Stromal cell of bone marrow (primary cell): ENCODE measurements at places on chromosomes 4 and X.

DNA sequence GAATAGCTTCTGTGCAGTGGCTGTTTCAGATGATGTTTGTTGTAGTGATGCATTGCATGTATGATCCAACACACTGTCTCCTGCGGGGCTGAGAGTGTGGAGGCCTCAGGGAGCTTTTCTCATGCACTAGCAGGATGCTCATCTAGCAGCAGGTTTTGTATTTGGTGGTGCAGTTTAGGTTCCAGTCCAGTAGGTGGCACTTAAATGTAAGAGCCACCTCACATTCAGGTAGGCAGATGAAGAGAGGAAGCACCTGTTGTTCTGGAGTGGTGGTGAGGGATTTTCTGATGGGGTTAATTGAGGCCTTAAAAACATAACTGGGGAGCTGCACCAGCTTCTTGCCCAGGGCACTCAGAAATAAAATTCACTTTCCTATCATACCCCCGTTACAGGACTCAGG, 300.9 kb downstream of the SPIN4 start:
- no peak for DNase-seq

DNA sequence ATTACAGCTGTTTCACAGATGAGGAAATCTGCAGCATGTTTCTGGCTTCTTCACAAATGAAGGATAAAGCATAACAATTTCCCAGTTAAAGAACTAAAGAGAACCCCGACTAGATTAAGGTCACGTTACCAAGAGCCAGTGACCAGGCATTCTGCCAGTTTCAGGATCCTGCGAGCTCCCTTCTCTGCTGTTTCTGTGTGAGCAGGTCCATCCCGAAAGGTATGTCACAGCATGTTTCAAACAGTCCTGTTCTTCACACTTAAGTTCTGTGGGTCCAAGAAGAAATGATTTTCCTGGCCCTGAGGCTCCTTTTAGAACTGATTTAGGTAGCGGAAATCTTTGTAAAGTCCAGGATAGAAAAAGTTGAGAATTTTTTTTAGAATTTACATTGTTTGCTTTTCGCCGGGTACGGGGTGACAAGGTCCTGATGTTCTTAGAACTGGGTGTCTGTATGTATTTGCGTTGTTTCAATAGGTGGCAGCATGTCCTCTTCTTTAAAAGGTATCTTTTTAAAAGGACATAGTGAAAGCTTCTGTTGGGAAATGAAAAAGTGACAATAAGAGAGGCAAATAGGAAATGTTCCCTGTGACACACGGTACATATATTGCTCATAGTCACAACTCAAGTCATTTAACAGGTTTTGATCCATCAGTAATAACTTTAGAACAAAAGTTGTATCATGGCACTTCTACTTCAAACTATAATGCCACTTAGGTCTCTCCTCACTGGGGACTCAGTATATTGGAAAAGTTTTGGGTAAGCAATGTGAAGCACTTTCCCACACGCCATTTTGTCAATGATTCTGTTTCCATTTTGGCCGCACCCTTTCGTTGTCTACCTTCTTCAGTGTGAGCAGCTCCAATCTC, 18.4 kb downstream of the IL21 start:
- DNase-seq, result no peak

DNA sequence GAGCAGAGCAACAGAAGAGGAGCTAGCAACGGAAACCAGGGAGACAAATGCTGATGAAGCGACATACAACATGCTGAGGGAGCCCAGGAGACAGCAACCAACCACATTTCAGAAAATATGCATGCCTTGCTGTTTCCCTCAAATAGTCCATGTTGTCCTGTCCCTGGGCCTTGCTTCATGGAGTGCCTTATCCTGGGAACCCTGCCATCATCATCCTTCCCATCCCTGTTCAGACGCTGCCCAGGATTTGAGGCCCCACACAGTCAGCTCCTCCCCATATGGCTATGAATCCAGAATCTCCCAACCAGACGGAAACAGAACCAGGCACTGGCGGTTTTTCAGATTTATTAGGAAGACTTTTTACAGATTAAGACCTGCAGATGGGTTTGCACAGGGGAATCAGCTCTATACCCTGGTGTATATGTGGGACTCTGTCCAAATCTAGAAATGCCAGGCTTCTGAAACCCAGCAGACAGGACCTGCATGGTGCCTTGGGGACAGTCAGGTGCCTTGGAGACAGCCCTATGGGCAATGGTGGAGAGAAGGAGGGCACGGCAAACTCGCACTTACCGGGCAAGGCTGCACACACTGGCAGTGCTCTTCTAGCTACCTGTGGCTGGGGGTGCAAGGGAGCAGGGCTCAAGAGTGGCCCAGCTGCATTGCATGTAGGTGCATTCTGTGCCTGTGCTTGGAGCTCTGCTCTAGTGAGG, 199.7 kb upstream of the MAMLD1 start:
- DNase-seq, result no peak

DNA sequence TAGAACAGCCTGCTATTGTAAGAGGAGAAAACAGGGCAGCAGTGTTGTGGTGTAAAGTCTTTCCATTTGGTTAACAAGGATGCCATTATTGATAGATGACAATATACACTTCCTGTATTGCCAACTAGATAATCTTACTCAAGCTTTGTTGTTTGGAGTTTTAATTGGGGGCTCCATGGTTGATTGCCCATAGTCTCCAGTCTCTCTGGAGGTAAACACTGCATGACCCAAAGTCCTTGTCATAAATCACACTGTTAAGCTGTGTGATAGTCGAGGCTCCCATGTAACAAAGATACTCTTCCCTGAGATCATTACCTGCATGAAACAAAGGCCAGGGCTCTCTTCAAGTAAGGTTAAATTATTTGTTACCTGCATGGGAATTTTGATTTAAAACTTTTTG, 394.6 kb downstream of the C4orf33 start:
- no peak for DNase-seq

DNA sequence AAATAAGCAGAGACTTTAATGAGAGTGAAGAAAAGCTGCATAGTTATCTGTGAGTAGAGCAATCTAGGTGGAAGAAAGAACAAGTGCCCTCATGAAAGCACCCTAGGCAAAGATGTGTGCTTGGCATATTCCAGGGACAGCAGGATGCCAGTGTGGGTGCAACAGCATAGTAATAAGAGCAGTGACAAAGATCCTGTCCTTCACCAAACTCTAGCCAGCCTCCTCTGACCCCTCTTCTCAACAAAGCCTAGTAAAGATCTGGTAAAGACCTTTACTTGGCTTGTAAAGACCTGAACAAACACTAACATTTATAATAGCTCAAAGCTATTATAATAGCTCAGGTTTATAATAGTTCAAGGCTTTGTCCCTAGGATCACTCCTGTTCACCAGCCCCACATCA, 735.4 kb downstream of the PCDH7 start:
- no peak for DNase-seq

DNA sequence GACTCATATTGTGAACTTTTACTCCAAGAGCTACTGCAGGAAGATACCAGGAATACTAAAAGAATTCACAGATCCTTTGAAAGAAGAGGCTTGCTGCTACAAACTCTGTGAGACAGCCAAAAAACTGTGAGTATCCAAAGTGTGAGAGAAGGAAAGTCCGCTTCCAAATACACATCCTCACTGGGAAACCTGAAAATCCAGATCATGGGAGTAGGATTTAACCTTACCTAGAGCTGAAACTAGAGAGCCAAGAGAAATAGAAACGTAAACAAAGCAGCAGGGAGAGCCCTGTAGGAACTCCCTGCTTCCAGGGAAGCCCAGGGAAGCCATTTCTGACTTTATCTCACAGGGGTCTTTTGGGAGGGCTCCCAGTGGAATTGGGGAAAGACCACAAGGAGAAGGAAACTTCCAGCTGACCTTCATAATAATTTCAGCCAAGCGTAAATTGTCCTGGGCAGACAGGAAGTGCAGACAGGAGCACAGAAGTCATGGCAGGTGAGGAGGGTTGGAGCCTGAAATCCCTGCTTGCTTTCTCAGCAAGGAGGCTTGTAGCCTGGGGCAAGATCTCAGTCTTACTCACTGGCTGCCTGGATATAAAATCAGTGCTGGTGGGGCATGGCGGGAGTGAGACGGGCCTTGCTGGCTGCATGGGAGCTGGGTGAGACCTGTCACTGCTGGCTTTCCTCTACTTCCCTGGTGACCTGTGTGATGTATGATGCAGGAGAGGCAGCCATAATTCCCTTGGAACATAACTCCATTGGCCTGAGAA, 26.2 kb upstream of the NFKB1 start:
- no peak for DNase-seq

- no peak for DNase-seq
Measured at GRCh38 chr4:147704846-147705245, 20.9 kb upstream of the PRMT9 start.

GRCh38 chrX:139640259-139640658, 67.7 kb downstream of the MCF2 start:
- DNase-seq, result no peak

DNA sequence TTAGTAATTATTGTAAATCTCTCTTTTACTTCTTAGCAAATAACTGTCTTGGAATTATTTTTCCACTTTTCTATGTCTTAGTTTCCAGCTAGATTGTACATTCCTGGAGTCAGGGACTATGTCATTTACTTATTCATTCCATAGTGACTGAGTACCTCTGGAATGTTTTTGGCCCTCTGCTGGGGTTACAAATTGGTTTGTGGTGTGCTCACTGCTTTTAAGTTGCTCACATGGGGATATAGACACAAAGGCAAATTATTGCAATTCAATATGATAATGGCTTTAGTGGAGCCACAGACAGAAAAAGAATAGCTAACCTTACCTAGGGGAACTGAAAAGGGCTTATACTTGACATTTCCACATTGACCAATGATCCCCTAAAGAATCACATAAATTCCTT, 63.7 kb upstream of the PDGFRA start:
- peak; percentile 86 for DNase-seq

DNA sequence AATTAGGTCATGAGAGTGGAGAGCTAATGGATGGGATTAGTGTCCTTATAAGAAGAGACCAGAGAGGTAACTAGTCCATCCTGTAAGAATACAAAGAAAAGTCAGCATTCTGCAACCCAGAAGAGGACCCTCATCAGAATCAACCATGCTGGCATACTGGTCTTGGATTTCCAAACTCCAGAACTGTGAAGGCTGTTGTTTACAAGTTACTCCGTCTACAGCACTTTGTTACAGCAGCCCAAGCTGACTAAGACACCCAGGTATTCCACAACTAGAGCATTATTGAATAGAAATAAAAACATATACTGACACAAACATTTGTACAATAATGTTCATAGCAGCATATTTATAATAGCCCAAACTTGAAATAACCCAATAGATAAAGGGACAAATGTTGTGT, 9.2 kb downstream of the TMEM156 start:
- DNase-seq, result no peak

GRCh38 chr4:945274-946102, 13.2 kb downstream of the TMEM175 start:
- DNase-seq, result no peak

DNA sequence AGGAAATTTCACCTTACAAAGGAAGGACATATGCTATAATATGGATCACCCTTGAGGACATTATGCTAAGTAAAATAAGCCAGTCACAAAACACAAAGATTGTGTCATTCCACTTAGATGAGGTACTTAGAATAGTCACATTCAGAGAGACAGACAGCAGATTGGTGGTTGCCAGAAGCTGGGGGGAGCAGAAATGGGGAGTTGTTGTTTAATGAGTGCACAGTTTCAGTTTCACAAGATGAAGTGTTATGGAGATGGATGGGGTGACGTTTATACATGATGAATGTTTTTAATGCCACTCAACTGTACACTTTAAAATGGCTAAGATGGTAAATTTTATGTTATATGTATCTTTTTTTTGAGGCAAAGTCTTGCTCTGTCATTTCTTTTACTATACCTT, 14.8 kb upstream of the SPON2 start:
- DNase-seq, result no peak

GRCh38 chr4:32519060-32519459, 1798.9 kb downstream of the PCDH7 start:
- no peak for DNase-seq

- no peak for DNase-seq
Measured at GRCh38 chr4:953574-953915, 19.8 kb downstream of the DGKQ start.

DNA sequence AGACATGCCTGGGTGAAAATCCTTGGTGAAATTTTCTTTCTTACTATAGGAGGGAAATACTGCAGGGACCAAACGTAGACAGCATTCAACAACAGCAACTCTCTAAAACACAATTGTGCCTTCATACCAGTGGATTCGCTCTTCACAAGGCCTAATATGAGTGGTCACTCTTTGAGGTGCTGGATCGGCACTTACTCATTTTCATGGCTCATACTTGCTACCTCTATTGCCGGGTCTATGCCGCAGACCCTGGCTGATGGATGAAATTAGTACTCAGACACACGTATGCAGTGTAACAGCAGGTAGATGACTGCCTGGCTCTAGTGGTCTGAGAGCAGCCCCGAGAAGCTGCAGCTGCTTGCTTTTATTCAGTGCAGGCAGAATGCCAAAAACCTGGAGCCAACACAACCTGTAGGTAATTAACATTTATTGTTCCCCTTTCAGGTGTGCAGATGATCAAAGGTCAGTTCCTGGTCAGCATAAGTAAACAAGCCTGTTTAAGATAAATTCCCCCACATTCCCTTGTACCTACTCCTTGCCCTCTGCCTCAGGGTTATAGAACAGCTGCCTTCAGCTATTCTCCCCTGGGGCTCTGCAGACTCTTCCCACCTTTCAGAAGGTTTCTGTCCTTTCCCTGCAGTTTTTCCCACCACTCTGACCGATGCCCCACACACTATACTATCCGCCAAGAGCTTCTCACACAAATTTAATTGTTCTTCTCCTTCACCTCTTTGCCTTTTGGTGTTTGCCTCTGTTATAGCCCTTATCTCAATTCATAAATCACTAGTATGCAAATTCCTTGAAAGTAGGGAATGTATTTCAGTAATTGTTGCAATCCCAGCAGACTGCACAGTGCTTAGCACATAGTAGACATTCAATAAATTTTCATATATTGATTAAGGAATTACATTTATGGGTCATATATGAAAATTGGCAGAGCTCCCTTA, 210.0 kb downstream of the SPANXN3 start:
- no peak for DNase-seq

DNA sequence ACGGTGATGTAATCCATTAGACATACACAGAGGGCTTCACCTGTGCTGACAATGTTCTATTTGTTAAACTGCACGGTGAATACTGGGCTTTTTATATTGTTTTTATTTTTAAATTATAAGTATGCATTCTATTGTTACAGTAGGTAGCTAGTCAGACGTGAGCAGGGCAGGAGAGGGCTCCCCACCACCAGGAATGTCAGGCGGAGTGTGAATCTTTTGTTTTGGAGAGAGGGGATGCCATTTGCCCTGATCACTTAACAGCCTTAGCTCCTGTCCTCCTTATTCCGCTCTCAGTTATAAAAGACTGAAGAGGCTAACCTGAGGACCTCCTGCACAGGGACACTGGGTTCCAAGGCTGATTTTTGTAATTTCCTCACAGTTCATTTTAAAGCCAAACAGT, 151.6 kb upstream of the TAPT1 start:
- DNase-seq, result no peak

DNA sequence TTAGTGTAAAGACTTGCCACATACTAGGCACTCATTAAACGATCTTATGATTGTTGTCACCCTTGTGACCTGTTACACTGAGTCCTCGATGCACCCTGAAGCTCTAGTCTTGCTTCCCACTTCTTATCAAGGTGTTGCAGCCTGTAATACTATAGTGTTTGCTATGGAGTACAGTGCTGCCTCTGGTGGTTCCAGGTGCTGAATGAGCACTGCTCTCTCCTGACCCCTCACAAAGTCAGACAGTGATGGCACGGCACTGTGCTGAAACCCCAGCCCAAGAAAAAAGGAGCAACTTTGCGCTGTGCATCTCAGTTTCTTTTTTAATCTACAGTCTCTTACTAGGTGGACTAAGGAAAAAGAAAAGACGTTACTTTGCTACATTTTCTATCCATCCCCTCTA, 106.3 kb downstream of the GC start:
- no peak for DNase-seq
